Activated T-cell treated with anti-CD3 and anti-CD28 coated beads, Interleukin-2, amount 50 U/mL, for 72 hours (primary cell): ENCODE measurements at places on chromosomes 2 and 18.

- no peak for DNase-seq
Observed at GRCh38 chr2:34570266-34570872, 971.3 kb upstream of the FAM98A start.

- no peak for DNase-seq
Observed at GRCh38 chr18:6746386-6746960, 17.0 kb downstream of the ARHGAP28 start.

DNA sequence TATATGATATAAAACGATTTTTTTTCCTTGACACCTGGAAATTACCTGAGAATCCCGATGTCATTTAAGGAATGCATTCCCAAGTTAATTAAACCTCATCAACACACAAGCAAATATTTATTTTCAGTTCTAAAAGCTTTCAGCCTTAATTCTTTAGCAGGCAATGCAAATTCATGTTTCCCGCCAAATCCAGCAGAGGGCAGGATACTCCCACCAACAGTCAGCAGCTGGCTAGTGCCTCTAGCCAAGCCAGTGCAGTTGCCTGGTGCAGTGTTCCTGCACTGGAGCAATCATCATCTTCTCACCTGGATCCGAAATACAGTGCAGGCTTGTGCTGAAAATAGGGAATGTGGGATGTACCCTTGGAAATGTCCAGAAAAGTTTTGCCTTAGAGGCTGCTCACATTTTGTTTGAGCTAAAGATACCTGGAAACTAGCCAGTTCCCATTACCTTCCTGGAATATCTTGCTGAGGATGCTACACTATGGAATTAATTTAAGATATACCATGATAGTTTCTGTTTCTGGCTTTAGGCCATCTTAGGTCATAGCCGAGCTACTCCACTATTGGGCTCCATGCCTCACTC is 48.4 kb upstream of the CYTIP start:
- peak; percentile 75 for DNase-seq

GRCh38 chr2:179793238-179793637 is 68.2 kb downstream of the ZNF385B start:
- DNase-seq = no peak

DNA sequence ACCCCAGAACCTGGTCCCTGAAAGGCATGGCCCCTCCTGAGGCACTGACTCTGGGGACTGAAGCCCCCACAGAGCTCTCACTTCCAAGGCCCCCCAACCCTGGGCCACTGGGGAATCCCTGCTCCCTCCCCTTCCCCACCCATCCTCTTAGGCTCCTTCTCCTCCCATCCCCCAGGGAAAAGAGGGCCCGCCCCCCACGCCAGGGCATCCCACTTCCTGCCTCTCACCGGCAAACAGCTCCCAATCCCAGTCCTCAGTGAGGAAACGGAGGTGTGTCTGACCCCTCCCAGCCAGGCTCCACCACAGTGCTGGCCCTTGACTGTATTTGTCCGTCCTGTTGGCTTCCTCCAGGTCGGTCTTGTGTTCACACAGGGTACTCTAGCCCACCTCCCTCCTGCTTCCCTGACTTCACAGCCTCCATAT is 35.0 kb upstream of the PTMA start:
- no peak for DNase-seq

GRCh38 chr2:229071292-229071976 is 199.7 kb downstream of the PID1 start:
- no peak for DNase-seq

DNA sequence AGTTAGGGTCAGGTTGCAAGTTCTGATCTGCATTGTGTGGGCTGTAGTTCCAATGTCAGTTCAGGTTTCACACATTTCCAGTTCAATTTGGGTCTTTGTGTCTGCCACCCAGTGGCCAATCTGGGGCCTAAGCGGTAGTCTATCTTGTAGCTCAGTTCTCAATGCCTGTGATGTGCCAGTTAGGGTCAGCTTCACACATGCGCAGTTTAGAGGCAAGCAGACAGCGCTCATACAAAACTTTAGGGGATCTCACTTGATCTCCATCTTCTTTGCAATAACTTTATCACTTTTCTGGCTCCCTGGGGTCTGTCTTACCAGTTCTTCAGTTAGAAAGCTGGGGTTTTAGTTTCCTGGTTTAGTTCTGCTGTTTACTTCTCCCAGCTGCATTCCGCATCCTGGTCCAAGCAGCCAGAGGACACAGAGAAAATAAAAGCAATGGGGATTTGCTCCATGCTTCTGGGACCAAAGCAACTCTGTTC is 11.0 kb upstream of the ZNF24 start:
- peak; percentile 63 for DNase-seq

GRCh38 chr18:27447451-27447881 is 262.4 kb upstream of the CHST9 start:
- DNase-seq = no peak

- no peak for DNase-seq
Observed at GRCh38 chr2:72040629-72041571, 106.8 kb downstream of the CYP26B1 start.

DNA sequence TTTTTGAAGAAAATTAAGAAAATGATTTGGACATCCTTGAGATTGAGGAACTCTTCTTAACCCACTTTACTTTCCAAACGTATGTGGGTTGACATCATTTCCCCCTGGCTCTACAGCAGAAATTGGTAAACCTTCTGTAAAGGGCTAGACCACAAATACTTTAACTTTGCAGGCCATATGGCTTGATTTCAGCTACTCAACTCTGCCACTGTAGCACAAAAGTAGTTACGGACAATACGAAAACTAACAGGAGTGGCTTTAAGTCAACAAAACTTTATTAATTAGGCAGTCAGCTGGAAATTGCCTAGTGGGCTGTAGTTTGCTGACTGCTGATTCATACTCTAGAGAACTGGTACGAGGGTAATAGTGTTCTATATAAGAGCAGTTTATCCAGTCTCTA is 83.2 kb upstream of the DTNB start:
- DNase-seq = no peak

DNA sequence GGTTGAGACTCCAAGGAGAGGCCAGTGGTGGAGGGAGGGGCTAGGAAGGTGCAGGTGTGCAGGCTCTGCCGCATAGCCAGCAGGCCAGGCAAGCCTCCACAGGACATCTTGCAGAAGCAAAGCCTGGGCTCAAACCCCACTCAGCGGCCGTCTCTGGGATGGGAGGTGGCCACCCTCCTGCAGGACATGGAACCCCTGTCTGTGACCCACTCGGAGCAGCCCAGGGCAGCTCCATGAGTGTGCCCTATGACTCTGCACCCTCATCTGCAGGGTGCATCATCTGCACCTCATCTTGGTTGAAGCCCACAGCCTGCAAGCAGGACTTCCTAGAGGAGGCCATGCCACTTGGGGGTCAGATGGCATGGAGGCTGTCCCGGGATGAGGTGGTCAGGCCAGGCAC is 46.3 kb downstream of the GPC1 start:
- no peak for DNase-seq

DNA sequence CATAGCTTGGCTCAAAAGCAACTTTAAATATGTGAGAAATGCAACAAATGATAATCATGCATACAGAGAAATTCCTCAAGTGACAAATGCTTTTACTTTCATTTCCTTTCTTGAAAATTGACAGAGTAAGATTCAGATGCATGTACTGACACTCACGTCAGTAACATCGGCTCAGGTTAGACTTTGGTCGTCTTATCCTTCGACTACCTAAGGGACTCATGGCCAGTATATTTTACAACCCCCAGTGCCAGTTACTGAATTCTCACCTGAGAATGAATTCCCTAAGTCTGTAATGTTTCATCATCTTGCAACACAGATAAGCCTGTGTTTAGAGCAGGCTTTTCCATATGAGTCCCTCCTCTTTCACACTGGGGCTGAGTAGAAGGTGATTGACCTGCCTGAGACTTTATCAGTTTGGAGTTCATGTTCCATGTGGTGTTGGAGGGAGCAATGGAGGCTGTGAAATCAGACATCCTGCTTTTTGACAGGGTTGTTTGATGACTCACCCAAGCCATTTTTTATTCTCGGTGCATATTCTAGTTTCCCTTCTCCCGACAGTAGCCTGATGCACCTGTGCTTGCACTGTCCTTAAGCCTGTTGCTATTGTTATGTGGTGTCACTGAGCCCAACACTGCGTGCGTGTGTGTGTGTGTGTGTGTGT is 30.5 kb upstream of the ATP8B1 start:
- DNase-seq = peak; percentile 20

DNA sequence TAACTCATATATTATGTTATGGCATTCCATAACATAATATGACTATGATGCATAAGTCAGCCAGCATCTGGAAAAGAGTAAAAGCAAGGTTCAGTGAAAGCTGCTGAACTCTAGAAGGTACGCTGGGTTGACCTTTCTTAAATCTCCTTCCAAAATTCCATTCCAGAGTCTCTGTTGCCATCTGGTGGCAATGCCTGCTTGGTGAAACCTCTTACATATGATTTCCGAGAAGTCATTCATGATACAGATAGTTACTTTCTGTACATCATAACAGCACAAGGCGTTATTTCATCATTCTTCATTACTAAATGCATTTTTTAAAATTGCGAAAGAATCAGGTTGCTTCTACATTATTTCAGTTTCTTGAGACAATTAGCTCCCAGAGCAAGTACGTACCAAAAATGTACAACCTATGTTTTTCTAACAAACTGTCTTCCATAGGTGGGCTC is 7.0 kb upstream of the EPG5 start:
- DNase-seq = peak; percentile 75
